Stimulated activated CD8-positive, alpha-beta memory T cell treated with anti-CD3 and anti-CD28 coated beads, Interleukin-7, amount 100 ng/mL, for 1 hour (primary cell): ENCODE measurements at places on chromosomes 6 and 20.

DNA sequence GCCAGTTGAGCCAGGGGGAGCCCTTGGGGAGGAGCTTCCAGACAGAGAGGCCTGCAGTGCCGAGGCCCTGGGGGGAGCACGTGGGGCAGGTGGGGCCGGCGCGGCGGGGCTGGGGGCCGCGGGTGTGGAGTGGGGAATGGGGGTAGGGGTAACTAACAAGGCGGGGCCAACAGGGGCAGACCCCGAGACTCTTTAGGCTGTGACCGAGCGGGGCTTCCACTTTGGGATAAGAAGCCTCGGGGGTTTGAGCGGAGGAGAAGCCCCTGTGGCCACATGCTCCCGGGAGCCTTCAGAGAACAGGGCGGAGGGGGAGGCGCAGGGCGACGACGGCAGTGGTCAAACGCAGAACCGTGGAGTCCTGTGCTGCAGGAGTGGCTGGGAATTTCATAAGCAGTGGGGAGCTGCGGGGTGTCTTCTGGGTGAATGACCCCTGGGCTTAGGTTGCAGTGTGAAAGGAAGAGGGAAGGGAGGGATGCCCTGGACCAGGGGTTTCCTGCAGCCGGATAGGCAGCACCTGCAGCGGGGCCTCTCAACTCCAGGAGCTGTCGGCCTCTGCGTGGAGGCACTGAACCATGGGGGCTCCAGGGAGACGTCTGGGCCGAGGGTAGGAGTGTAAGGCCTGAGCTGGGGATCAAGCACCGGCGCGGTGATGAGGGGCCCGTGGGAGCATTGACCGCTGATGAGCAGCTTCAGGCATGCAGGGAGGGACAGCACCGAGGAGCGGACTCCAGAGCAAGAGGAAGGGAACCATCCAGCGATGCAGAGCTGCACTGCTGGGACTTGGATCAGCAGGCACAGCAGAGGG lies 121.0 kb downstream of the SYNDIG1 start:
- no peak for DNase-seq

- DNase-seq, result no peak
Observed at GRCh38 chr6:32610682-32611296, 21.1 kb upstream of the HLA-DRB1 start.

DNA sequence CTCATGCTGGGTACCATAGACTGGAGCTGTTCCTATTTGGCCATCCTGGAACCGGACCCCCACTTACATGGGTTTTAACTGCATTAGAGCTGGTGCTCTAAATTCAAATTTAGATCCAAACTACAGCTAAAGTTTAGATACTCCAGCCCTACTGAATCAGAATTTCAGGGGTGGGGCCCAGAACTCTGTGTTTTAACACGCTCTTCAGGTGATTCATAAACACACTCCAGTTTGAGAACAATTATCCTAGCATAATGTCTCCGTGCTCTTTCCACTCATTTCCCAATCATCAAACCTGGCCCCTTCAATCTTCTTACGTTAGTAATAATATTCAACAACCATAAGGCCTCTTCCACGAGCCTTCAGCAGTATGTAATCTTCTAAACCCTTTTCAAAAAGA lies 15.3 kb downstream of the TRPC4AP start:
- no peak for DNase-seq

GRCh38 chr6:125804264-125804663 lies 13.5 kb downstream of the NCOA7 start:
- no peak for DNase-seq

- no peak for DNase-seq
Observed at GRCh38 chr20:22801528-22801927, 217.2 kb upstream of the FOXA2 start.

DNA sequence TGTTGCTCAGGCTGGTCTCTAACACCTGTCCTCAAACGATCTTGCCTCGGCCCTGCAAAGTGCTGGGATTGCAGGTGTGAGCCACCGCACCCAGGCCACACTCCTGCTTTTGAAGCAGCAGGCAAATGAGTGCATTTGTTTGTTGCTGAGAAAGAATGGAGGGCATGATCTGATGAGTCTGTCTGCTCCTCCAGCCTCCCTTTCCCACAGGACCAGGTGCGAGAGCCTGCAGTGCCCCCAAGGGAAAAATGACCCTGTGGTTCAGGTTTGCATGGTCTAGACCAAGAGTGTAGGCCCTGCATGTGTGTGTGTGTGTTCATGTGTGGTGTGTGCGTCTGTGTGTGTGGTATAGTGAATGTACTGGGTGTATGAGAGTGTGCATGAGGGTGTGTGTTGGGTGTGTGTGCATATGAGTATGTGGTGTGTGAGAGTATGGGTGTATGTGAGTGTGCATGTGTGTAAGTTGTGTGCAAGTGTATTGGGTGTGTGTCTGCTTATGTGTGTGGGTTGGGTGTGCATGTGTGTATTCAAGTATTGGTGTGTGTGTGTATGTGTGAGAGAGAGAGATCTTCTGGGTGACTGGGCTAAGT lies 22.8 kb upstream of the FOXC1 start:
- DNase-seq, result no peak

DNA sequence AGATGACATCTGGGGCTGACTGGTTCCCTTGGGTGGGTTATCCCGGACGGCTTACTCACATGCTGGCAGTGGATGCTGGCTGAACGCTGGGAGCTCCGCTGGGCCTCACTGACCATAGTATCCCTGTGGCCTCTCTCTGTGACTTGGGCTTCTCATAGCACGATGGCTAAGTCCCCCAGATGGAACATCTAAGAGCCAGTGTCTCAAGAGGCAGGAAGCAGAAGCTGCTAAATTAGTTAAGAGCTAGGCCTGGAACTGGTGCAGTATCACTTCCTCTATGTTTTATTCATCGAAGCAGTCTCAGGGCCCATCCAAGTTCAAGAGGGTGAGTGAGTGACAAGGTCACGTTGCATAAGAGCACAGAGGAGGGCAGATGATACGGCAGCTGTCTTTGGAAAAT lies 116.5 kb upstream of the LAMP5 start:
- DNase-seq, result no peak

DNA sequence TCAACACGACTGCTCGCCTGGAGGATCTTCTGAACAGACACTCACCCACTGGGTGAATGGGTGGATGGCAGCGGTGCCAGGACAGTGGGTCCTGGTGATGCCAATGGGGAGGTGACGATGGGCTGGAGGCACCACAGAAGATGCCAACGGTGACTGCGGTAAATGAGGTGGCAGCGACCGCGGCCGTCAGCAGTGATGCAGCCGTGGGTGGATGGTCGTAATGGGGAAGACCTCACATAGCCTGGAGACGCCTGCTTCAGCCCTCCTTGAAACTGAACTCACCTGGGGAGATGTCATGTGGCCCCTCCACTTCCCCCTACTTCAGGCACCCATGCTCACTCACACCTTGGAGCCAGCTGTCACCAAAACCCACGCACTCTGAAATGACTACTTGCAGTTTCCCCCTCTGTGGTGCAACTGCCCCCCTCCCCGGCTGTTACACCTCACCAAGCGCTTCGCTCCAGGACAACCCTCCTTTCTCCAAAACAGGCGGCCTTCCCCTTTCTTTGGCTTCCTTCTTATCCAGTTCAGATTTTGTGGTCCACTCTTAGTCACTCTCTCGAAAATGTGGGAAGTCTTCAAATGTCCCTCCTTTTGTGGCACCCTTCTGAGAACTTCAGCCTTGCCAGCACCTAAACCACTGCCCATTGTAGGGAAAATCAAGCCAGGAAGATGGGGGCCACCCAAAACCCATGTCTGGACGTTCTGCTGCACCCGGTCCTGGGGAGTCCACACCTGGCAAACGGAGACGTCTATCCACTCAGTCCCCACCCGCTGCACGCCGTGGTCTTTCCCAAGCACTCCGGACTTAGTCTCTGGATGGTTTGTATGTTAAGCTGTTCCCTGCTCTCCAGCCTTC lies 10.4 kb upstream of the ABHD16B start:
- DNase-seq, result no peak

- DNase-seq, result no peak
Observed at GRCh38 chr6:90135667-90136066, 161.0 kb downstream of the BACH2 start.

DNA sequence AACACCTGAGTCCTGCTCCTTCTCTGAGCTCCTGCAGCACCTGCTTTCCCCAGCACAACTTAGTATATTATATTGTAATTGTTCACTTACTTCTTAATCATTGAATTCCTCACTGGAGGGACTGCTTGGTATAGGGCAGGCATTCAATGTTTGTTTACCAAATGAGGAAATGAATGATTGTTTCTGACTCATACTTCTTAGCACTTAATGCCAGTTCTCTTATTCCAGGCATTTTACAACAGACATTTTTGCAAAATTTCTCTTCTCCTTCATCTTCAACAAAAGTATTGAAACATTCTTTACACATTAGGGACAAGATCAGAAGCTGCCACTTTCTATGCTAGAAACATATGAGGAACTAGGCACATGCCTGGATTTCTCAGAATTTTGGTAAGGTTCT lies 119.4 kb downstream of the TBX18 start:
- no peak for DNase-seq

DNA sequence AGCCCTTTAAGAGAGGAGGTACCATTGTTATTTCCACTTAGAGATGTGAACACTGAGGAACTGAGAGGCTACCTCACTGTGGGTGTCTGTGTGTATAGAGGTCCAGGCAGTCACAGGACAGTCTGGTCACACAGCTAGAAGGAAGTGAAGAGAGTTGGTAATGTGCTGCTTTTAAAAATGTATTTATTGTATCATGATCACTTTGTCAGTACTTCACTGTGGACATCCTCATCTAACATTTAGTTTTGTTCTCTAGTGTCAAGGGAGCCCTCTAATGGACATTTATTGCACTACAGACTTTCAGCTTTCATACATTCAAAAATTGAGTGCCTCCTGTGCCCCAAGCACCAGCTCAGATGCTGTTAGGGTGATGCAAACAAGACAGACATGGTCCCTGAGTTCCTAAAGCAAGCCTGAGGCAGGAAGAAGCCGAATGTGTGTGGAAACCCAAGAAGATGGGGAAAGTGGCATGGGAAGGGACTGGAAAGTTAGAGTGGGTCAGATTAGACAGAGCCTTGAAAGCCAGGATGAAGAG lies 123.0 kb downstream of the SLC16A10 start:
- no peak for DNase-seq

GRCh38 chr6:17305219-17306001 lies 24.2 kb downstream of the RBM24 start:
- DNase-seq, result no peak

GRCh38 chr6:37514837-37515236 lies 15.1 kb upstream of the CCDC167 start:
- no peak for DNase-seq

- no peak for DNase-seq
Observed at GRCh38 chr6:16355699-16356446, 117.5 kb downstream of the GMPR start.

DNA sequence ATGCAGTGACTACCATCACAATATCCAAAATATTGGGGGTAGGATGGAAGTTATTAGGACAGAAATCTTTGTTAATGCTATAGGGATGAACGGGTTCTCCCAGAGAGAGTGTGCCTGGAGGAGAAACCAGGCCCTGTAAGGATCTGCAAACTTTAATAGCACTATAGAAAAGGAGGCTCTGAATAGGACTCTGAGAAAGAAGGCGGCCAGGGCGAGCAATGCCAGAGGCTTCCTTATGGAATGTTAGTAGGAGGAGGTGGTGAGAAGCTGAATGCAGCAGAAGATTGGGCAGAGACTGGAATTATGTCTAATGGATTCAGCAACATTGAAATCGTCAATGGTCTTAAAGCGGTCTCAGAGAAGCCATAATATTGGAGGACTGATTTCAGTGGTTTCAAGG lies 84.6 kb upstream of the SYNDIG1 start:
- DNase-seq, result no peak

DNA sequence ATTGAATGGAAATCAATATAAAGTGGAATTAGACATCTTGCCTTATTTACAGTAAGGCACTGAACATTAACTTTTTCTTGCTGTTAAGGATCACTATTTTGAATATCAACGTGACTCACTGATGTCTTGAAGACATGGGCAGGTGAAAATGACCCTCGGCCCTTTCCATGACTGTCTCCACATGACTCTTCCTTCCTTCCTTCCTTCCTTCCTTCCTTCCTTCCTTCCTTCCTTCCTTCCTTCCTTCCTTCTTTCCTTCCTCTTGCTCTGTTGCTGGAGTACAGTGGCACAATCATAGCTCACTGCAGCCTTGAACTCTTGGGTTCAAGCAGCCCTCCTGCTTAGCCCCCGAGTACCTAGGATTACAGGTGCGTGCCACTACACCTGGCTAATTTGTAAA lies 52.2 kb upstream of the TOX2 start:
- no peak for DNase-seq

- no peak for DNase-seq
Observed at GRCh38 chr6:12545619-12546409, 170.8 kb upstream of the PHACTR1 start.

GRCh38 chr20:17314264-17314663 lies 87.4 kb downstream of the PCSK2 start:
- no peak for DNase-seq

GRCh38 chr6:169518451-169518850 lies 183.4 kb downstream of the WDR27 start:
- DNase-seq, result no peak

DNA sequence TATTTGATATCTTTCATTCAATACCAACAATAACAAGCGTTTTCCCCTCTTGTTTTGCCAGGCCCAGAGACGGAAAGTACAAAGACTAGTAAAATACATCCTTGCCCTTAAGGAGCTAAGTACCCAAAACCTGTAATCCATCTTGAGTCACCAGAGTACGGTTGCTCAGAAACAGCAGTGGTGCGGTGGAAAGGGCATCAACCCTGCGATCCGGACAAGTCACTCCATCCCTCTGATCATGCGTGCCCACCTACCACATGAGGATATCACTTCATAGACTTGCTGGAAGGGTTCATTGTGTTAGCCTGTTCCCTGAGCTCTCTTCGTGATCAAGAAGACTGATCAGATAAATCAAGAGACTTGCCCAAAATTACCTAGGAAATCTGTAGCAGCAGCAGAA lies 1.9 kb downstream of the TOMM34 start:
- no peak for DNase-seq

DNA sequence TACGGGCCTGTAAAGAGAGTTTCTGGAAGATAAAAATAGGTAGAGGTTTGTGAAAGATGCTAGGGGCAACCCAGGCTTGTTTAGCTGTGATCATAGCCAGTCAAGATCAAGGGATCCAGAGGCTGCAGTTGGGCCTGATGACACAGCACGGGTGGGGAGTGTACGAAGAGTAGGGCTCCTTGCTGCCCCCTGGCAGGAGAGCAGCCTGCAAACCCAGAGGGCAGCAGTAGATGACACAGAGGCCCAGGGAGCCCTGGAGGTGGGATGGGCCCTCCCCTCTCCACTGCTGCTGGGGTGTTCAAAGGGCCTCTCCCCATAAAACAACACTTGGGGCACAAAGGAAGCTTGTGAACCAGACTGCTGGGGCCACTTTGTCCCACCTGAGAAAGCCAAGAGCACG lies 47.2 kb downstream of the VEGFA start:
- DNase-seq, result no peak

- DNase-seq, result no peak
Observed at GRCh38 chr6:75337835-75338580, 53.4 kb upstream of the TMEM30A start.

GRCh38 chr20:3209946-3210317 lies 634 bp downstream of the ITPA start:
- no peak for DNase-seq
